ENCODE measurements at places on chromosomes 12 and 14.

DNA sequence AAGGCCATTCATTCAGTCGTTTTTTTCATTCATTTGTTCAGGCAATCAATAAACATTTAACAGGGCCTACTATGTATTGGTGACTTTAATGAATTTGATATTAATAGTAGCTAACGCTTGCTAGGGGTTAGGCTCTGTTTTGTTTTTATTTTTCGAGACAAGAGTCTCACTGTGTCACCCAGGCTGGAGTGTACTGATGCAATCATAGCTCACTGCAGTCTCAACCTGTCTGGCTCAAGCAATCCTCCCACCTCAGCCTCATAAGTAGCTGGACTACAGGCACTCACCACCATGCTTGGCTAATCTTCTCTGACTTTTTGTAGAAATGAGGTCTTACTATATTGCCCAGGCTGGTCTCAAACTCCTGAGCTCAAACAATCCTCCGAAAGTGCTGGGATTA lies 25.6 kb upstream of the MED13L start:
- no peak for DNase-seq

DNA sequence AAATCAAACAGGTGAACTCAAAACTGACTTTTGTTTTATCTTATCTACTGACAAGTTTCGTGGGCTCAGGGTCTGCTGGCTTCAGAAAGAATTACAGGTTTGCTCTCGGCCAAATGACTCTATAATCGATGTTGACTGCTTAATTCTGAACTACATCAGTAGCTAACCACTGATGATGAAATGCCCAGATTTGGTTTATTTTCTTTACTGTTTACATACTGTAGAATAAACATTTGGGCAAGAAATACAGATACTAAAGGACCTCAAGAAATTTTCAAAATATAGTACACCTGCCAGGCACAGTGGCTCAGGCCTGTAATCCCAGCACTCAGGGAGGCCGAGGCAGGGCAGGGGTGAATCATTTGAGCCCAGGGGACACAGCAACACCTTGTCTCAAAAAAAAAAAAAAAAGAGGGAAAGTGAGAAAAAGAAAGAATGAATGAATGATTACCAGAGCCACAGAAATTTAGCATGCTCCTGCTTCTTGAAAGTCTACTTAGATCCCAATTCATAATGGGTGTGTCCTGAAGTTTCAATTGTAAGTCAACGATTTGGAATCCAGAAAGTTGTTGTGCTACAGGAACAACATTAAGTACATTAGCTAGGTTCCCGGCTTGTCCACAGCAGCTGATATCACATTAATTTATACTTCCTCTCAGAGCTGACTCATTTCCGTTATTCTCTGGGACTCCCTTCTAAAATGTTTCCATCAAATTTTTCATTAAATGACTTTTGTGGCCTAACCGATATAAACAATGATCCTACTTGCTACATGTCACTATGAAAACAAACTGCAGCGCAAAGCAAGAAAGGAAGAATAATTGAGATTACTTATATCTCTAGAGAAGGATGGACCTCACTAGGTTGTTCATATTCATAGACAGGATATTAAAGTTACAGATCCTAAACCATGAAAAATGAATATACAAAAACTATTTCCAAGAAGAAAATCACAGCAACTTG lies 134.3 kb downstream of the MED13L start:
- no peak for DNase-seq

DNA sequence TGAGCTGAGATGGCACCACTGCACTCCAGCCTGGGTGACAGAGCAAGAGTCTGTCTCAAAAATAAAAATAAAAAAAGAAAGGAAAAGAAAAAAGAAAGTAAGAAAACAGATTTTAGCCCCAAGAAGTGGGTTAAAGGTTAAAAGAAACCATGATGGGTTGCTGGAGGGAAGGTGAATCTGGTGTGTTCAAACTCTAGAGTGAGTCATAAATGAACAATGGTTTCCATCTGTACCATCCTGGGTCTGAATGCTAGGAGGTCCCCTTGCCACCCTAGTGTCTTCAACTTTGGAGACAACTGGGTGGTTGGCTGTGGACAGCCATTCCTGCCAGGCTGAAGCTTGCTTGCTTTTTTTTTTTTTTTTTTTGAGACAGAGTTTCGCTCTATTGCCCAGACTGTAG lies 1.6 kb upstream of the RPS26 start:
- DNase-seq = no peak

GRCh38 chr14:50488521-50488920 lies 43.8 kb downstream of the MAP4K5 start:
- DNase-seq = no peak

GRCh38 chr12:79961411-79961810 lies 26.5 kb upstream of the PPP1R12A start:
- DNase-seq = no peak

DNA sequence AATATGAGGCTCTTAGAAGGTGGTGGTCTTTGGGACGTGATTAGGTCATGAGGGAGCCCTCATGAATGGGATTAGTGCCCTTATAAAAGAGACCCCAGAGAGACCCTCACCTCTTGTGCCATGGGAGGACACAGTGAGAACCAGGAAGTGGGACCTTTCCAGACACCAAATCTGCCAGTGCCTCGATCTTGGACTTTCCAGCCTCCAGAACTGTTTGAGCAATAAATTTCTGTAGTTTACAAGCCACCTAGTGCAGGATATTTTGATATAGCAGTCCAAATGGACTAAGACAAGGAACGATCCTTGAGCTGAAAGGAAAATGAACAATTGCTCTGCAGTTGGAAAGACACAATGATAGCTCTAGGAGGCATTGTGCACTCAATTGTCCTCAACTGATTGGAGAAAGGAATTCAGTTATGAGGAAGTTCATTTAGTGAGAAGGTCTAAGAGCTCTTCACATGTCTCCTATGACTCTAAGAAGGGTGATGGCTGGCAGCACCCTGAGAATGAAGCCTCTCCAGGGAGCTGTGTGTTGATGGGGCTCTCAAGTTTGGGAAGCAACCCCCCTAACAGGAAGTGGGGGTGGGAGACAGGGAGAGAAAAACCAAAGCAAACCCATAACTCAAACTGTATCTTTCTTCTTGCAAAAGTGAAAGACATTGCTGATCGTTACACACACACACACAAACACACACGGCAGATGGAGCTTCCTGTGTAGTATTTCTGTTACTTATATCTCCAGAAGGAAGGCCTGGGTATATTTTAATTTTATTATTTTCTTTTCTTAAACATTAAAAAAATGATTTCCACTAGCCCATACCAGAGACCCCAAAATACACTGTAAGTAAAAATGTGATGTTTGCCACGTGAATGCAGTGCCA lies 21.0 kb downstream of the CHST11 start:
- no peak for DNase-seq

DNA sequence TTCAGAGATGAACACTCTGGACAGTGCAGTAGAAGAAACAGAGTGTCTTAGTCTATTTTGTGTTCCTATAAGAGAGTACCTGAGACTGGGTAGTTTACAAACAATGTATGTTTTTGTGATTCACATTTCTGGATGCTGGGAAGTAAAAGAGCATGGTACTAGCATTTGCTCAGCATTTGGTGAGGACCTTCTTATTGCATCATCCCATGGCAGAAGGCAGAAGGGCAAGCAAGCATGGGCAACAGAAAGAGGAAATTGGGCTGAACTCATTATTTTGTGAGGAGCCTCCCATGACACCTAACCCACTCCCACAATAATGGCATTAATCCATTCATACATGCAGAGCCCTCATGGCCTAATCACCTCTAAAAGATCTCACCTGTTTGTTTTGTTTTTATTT lies 8.0 kb downstream of the ANKS1B start:
- no peak for DNase-seq

GRCh38 chr12:47714826-47715386 lies 9.1 kb upstream of the RPAP3 start:
- DNase-seq = no peak

GRCh38 chr12:77047341-77048109 lies 17.8 kb downstream of the E2F7 start:
- no peak for DNase-seq

DNA sequence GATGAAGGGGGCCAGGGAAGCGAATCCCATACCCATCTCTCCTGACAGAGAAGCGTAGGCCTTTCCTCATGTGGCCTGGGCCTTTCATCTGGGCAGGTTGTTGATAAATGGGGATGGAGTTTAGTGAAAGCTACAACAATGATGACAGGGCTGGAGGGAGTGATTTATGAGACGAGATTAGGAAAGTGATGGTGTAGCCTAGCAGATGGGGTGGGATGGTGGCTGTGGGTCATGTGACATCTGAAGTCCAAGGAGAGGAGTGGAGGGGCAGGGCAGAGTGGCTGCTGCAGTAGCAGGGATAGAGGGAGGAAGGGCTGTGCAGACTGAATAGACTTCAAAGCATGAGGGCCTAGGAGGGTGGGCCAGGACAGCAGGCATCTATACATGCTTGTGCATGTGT lies 85.5 kb downstream of the ADCK1 start:
- DNase-seq = no peak

DNA sequence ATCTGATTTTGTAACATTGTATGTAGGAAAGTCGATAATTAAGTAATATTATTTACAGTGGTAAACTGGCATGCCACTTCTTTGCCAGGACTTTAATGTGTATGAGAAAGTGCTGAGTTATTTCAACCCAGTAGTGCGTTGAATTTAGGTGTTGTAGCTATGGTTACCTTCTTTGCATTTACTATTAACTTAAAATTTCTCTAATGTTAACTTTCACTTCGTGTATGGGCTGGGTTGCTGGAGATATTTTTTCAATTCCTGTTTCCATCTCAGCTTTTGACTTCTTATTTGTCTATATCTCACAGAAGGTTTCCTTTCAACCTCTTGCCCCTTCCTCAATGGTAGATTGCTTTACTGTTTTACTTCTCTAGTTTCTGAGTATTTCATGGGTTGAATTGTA lies 1345.6 kb downstream of the FSCB start:
- no peak for DNase-seq

- no peak for DNase-seq
Measured at GRCh38 chr14:103346286-103346685, 12.2 kb downstream of the EIF5 start.

DNA sequence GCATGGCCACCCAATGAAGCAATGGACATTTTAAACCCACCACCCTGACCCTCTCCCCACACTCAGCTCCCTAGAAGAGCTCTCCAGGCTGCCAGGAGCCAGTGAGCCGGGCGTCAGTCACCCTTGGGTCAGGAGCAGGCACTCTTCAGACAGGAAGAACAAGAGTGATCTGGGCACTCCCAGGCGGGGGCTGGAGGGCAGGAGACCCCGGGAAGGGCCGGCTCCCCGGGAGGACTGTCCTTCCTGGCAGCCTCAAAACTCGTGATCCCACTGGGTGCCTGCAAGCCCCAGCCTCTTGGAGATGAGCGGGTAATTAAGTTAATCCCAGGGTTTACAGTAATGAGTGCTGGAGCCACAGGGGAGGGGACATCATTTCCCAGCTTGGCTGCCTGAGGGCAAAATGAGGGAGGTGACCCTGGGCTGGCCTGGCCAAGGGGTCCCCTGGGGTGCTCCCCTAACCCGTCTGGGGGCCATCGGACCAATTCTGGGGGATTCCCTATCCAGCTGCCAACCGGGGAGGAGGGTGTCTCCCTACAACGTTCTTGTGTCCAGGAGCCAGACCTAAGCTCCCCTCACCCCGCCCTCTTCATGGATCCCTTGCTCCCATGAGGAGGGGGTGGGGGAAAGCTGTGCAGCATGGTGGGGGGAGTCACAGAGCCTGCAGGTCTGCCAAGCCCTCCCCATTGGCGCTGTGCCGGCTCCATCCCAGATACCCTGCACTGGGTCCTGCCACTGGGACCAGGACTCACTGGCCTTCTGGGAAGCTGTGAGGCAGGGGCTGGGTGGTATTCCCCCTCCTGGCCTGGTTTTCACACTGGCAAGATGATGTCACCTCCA lies 59.2 kb downstream of the CCNK start:
- no peak for DNase-seq

GRCh38 chr12:103742349-103742932 lies 98.6 kb downstream of the NT5DC3 start:
- DNase-seq = no peak

GRCh38 chr14:101221549-101222160 lies 318.1 kb upstream of the RTL1 start:
- no peak for DNase-seq

DNA sequence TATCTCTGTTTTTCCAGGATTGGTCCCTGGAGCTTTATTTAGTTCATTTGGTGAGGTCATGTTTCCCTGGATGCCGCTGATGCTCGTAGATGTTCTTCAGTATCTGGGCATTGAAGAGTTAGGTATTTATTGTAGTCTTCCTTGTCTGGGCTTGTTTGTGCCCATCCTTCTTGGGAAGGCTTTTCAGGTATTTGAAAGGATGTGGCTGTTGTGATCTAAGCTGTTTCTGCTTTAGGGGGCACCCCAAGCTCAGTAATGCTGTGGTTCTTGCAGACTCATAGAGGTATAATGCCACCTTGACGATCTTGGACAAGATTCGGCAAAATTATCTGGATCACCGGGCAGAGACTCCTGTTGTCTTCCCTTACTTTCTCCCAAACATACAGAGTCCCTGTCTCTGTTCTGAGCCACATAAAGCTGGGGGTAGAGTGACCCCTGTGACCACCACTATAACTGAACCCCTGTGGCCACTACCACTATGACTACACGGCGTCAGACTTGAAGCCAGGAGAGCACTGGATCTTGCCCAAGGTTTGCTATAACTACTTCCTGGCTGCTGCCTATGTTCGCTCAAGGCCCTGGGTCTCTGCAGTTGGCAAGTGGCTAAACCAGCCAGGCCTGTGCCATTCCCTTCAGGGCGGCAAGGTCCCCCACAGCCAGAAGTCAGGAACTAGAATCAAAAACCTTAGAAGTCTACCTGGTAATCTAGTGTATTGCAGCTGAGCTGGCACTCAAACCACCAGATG lies 40.9 kb downstream of the FGD4 start:
- no peak for DNase-seq

GRCh38 chr14:22412926-22413411 lies 176.1 kb downstream of the DAD1 start:
- DNase-seq = no peak

GRCh38 chr14:72758993-72759392 lies 134.9 kb downstream of the DPF3 start:
- no peak for DNase-seq

- DNase-seq = no peak
Measured at GRCh38 chr12:94643606-94644005, 6.8 kb downstream of the TMCC3 start.

DNA sequence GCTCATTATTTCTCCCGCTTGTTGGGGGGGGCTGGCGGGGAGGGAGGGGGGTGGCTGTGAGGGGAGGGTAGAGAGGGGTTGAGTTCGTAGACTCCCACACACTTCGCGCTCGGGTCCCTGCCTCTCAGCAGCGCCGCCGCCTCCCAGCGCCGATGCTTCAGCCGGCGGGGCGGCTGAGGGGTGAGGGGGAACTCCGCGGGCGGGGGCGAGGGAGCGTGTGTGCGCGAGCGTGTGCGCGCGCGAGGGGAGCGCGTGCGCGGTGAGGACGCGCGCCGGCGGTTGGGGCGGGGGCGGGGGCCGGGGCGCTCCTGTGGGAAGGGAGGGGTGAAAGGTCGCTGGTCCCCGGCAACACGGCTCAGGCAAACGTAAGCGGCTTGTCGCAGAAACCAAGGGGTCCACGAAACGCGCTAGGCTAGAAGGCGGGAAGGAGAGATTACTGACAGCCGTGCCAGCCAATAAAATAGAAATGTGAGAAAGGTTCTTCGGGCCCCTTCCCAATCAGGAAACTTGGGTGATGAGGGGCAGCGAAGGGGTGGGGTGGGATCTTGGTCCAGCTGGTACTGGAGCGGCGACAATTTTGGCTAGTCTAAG lies 343 bp upstream of the NOVA1 start:
- no peak for DNase-seq
